Nucleus accumbens (tissue), 56 donors: ENCODE measurements at places on chromosomes 5 and 9.

GRCh38 chr5:98839469-98840383, 66.3 kb downstream of the RGMB start:
- DNase-seq, result no peak

GRCh38 chr5:75058986-75059535, 6.7 kb upstream of the GCNT4 start:
- no peak for DNase-seq

GRCh38 chr5:127409246-127409917, 108.1 kb upstream of the PRRC1 start:
- DNase-seq, result no peak

DNA sequence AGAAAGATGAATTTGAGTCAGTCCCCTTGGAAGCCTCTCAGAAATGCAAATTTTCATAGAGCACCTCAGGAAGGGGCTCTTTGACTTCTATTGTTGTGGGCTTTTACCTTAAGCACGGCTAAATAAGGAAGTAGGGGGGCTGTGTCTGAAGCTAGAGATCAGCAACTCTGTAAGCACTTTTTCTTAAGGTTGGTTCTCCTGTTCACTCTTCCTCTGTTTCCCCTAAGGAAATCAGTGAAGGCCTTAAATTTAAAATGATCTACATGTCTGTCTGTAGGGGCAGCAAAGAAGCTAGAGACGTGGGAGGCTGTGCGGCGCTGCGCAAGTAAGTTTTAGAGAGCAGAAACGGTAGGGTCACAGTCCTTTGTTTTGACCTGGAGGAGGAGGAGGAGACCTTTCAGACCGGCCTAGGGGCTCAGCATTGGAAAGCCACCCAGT, 1.2 kb upstream of the CDC14B start:
- no peak for DNase-seq

GRCh38 chr5:33892620-33893137, 889 bp upstream of the ADAMTS12 start:
- DNase-seq, result no peak

GRCh38 chr5:74903165-74903787, 37.1 kb upstream of the FAM169A start:
- peak; percentile 12 for DNase-seq

GRCh38 chr9:7760014-7760415, 39.6 kb downstream of the DMAC1 start:
- no peak for DNase-seq

DNA sequence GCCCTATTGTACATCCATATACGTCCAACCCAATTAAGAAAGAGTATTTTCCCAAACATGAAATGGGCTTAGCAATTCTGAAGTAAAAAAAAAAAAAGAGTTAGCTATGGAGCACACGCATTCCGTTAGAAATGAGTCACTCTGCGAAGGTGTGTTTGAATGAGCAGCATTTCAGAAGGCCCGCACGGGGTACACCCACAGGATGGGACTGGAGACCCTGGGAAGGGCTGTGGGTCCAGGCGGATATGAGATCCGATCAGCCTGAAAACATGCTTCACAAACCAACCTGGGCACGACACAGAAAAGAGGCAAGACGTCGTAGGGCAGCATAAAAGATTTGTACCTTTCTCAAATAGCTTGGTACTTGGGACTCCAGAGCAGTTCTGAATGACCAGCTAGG, 173.9 kb upstream of the KLF9 start:
- no peak for DNase-seq

DNA sequence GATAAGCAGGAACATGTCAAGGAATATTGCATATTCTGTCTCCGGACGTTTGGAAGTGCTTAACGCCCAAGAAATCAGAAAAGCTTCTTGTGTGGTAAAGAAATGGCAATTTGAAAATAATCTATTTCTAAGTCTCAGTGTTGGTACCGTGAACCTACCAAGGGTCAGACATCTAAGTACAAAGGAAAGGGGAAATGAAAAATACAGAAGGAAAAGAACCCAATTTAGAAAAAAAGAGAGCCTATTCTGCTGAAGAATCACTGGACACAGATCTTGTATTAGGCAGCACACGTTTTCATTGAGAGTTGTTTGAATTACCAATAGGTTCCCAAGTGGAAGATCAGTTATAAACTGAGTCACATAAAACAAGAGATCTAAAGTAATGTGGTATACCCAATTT, 46.9 kb upstream of the CEP78 start:
- DNase-seq, result no peak

DNA sequence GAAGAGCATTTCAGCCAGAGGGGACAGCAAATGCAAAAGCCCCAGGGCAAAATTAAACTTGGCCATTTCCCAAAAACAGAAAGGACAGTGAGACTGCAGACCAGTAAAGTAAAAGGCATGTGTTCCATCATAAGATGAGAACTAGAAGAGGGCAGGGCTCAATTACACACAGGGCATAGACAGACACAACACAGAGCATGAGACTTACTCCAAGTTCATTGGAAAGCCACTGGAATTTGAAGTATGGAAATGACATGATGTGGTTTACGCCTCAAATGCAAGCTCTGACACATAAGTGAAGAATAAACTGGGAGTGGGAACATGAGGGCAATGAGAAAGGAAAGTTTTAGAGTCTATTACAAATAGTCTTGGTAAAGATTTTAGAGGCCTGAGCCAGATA, 446.6 kb upstream of the GRIA1 start:
- no peak for DNase-seq

- no peak for DNase-seq
These were observed 417.0 kb downstream of the TMEM161B start for GRCh38 chr5:87851603-87852002.
